K562 (cell line): ENCODE measurements at places on chromosomes 11 and 22.

DNA sequence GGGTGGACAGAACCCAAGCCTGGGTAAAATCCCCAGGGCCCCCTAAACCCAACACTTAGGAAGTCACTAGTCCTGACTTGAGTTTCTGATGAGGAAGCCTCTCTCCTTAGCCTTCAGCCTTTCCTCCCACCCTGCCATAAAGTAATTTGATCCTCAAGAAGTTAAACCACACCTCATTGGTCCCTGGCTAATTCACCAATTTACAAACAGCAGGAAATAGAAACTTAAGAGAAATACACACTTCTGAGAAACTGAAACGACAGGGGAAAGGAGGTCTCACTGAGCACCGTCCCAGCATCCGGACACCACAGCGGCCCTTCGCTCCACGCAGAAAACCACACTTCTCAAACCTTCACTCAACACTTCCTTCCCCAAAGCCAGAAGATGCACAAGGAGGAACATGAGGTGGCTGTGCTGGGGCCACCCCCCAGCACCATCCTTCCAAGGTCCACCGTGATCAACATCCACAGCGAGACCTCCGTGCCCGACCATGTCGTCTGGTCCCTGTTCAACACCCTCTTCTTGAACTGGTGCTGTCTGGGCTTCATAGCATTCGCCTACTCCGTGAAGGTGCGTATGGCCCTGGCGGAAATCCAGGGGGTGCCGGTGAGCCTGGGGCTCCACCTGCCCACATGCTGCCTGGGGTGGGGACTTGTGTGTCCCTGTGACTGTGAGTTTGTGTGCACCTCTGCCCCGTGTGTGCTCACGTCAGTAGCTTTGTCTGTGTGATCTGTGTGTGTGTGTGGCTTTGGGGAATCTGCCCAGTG is at the start of gene IFITM1:
TSS of gene IFITM1 (plus strand) at position 254 of the 767 bp plus-strand sequence. CDS start at position 385, 131 bp downstream.
- DNase-seq: no peak

DNA sequence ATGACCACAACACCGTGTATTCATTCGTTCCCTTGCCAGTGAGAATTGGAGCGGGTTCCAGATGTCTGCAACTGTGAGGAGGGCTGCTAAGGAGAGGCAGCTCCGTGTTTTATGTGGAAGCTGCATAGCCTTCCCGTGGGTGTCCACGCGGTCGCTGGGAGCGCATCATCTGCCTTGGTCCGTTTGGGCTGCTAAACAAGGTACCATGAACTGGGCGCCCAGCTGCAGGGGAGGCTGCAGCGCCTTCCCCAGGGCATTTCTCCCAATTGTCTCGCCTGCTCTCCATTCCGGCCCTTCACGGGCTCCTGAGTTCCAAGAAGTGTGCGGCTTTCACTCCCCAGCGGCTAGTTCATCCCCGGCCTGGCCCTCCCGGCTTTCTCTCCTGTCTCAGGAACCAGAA is 1446.4 kb downstream of the TBC1D22A start:
- no peak for DNase-seq

DNA sequence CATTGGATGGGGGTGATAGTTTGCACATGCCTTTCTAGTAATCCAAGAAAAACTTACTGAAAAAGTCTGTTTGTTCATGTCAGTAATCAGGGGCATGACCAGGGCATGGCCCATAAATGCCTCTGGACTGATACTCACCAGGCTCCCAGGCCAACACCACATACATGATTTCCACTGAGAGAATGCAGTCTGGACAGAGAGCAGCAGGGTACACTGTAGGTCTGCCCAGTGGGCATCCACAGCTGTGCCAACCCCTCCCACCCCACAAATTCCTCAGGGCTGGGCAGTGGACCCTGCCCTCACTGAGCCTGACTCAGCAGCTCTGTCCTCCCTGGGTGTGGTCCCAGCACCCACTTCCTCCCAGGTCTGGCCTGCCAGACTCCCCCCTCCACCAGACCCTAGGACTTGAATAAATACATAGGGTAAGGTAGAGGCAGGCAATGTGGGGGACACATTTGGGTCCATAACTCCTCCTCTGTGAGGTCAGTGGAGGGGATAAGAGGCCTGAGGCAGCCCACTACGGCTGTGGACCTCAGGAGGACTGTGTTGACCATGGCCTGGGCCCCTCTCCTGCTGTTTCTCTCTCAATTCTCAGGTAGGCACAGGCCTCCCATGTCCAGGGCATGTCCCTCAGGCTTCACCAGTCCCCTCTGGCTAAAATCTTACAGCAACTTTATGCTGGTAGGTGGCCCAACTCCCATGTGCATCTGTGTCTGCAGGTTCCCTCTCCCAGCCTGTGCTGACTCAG is 92.2 kb upstream of the TOP3B start:
- no peak for DNase-seq

GRCh38 chr11:100776212-100776896 is 89.3 kb downstream of the ARHGAP42 start:
- no peak for DNase-seq

GRCh38 chr11:27414644-27415043 is 51.6 kb upstream of the CCDC34 start:
- DNase-seq: peak; percentile 32

- peak; percentile 32 for DNase-seq
Observed at GRCh38 chr11:18844753-18845367, 53.3 kb upstream of the PTPN5 start.

GRCh38 chr11:64754124-64754918 is 5.5 kb downstream of the PYGM start:
- peak; percentile 80 for DNase-seq

DNA sequence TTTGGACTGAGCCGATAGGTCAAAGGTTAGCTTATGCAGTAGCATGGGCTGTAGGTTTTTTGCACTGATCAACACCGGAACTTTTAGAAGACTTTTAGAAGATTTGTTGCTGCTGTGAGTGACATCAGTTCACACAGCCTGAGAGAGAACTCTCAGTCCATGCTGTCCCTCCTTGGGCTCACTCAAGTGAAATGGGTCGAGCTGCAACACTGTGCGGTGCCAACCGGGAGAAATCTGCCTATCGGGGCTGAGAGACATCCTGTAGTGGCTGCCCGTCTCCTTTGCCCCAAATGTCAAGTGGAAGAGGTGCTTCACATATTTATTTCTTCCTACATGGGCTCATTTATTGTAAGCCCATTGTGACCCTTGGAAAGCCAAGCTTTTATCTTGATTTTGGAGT is 170.2 kb downstream of the LDLRAD3 start:
- no peak for DNase-seq

DNA sequence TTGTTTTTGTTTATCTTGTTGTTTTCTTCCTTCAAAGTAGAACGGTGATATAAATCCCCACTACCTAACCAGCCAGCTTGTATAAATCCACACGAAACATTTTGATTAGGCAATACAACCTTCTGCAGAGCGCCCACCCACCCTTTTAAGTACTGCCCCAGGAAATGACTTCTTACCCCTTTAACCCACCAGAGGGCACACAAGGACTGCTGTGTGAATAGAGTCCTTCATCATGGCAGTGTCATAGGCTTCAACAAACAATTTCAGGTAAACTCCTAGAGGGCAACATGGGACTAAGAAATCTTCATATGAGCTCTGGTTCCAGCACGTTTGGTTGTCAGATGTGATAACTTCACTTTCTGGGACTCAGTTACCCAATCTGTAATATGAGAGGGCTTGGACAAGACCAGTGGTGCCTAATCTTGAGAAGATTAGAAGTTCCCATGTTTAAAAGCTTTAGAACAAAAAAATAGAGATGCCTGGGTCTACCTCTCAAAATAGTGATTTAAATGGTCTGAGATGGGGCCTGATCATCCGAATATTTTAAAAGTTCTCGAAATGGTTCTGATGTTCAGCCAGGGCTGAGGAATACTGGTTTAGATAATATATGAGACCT is 56.1 kb downstream of the PIWIL4 start:
- DNase-seq: peak; percentile 84

GRCh38 chr11:2780850-2781407 is 81.1 kb upstream of the KCNQ1OT1 start:
- no peak for DNase-seq

DNA sequence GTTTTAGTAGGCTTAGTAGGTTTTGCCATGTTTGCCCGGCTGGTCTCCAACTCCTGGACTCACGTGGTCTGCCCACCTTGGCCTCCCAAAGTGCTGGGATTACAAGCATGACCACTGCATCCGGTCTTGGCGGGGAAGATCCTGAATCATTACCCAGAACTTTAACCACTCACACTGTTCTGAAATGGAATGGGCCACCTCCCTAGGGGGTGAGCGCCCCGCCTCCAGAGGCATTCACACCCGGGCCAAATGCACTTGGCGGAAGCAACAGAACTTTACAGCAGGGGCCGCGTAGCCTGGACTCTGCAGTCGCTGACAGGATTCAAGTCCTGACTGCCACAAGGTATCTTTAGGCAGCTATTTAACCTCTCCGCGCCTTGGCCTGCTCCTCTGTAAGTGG is 5.4 kb downstream of the CCDC86 start:
- DNase-seq: no peak

- no peak for DNase-seq
Observed at GRCh38 chr11:48099916-48100446, 116.6 kb upstream of the OR4B1 start.

DNA sequence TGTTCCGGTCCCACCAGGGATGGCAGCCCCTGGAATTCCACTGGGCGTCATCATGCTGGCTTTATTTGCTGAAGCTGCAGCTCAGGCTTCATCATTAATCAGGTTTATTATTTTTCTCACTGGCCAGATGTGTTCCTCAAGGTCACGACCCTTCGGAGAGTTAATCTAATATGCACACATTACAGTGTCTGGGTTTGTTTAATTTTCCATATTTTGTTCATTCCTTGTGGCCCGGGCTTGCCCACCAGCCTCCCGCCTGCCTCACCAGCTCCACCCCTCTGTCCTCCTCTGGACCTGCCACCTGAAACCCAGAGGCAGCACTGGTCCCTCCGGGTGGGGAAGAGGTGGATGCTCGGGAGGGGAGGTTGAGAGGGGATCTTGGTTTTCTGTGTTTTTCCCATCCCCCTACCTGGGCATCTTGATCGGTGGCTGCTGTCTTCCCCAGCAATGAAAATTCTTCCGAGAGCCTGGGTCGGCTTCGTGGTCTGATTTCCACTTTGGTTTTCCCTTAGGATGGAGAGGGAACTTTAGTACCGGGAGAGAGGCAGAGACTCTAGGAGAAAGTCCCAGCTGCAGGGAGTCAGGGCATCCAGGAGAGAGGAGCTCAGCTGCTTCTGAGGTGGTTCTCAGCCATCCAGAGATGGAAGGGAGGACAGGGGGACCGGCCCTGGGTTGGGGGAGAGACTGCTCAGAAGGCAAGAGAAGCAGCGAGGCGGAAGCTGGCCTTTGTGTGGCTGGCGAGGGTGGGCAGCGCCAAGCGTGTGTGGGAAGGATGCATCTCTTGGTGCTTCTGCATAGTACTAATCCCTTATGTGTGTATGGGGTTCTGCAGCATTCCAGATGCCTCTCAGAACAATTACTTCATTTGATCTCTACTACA is 2.1 kb downstream of the GRIK4 start:
- DNase-seq: no peak

DNA sequence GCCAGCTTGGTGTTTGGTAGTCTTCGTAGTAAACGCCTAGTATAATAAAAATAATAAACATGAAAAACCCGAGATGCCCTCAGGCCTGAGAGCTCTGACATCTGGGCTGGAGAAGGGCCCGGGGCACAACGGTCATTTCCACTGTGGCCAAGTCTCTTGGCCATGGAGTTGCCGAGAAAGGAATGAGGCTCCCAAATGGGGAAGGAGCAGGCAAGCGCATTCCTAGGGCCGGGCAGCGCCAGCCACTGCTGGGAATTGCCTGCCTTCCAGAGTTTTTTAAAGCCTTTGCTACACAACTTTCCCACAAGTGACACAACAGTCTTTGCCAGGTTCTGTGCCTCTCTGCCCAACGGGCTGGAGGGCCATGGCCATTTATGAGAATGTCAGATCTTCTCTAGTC is 103.4 kb downstream of the NAV2 start:
- no peak for DNase-seq

DNA sequence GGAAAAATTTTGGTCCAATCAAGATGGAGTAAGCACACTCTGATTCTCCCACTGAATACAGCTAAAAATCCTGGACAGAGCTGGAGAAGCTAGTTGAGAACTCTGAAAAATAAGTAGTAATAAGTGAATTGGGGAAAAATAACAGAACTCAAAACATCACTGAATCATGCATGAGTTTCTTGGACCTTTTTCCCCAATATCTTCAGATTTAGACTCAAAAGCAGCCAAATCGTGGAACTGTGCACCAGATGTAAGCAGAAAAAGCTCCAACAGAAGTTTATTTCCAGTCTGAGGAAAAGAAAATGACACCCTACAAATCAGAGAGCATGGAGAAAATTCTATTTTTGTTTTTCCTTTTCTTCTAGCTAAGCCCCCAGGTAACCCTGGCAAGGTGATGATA is 279.7 kb upstream of the CTSC start:
- no peak for DNase-seq

DNA sequence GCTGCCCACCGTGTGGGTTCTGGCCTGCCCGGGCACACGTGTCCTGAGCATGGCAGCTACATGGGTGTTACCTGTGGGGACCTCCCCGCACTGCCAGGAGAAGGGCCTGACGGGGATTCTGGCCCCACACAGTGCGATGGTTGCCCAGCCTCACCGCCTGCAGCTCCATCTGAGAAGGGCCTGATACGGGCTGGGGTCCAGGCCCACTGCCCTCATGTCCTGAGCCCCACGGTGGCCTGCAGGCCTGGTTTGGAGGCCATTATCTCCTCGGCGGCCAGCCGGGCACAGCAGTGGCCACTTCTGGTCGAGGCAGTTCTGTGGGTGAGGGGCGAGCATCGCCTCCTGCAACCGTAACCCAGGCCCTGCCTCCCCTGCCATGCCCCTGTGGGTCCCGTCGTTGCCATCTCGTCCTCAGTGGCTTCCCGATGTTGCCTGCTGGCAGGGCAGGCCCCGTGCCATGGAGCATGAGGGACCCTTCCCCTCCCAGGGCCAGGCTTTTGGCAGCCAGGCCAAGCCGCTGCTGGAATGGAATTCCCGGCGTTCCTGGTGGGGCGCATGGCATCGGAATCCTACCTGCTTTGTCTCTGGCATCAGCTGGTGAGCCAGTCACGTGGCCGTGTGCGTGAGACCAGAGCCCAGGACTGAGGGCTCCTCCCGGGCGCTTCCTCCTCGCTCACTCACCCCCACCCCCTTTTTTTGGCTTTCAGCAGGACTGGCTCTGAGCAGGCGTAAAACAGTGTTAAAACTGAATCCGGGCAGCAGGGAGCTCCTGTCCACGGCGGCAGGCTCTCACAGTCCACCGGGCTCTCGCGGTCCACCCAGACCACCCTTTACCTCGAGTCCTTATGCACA is 71.9 kb upstream of the PPARA start:
- no peak for DNase-seq

- DNase-seq: no peak
Observed at GRCh38 chr11:68976563-68976962, 4.2 kb downstream of the MRGPRD start.
